Stimulated activated CD4-positive, alpha-beta T cell treated with anti-CD3 and anti-CD28 coated beads, TNF-alpha, amount 100 ng/mL, for 1 hour (primary cell): ENCODE measurements at places on chromosomes 2 and 18.

- DNase-seq, result no peak
These were observed 649 bp upstream of the CLIP4 start for GRCh38 chr2:29114586-29114945.

DNA sequence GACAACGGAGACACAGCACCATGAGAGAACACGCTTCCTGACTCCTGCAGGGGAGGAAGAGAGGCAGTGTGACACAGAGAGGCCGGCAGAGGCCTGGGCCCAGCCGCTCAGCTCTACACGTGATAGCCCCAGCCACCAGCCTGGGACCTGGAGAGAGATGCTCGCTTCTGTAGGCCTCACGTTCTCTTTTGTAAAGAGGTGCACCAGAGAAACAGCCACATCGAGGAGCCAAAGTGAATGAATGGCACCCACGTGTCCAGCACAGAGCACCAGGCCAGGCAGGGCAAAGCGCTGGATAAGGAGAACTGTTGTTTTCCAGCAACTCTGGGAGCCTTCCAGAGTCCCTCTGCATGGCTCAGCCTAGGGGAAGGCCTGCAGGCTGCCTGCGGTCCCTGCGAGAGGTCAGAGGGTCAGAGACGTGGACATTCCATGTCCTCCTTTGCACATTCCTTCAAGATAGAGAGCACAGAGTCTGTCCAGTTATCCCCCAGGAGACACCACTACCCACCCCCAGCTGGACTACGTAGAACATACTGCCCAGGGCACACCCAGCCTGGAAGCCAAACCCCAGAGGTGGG is 14.2 kb downstream of the LIMS2 start:
- no peak for DNase-seq

DNA sequence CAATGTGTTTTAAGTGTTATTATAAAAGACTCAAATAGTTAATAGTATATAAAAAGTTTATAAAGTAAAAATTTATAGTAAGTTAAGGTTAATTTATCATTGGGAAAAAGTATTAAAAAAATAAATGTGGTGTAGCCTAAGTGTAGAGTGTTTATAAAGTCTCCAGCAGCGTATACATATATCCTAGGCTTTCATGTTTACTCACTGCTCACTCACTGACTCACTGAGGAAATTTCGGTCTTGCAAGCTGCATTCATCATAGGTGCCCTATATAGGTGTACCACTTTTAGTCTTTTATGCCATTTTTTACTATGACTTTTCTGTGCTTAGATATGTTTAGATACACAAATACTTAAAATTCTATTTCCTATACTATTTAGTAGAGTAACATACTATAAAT is 866.0 kb downstream of the CBLN2 start:
- no peak for DNase-seq

GRCh38 chr2:212114489-212114888 is 424.1 kb downstream of the ERBB4 start:
- no peak for DNase-seq

DNA sequence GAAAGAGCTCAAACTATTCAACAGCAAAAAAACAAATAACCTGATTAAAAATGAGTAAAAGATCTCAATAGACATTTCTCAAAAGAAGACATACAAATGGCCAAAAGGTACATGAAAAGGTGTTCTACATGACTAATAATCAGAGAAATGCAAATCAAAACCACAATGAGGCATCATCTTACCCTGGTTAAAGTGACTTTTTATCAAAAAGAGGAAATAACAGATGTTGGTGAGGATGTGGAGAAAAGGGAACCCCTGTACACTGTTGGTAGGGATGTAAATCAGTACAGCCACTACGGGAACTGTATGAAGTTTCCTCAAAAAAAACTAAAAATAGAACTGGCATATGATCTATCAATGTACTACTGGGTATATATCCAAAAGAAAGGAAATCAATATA is 39.8 kb upstream of the TMEM163 start:
- no peak for DNase-seq

- DNase-seq, result no peak
These were observed 99.8 kb upstream of the NEUROD1 start for GRCh38 chr2:181780047-181780651.

- DNase-seq, result no peak
These were observed 45.1 kb downstream of the ST6GAL2 start for GRCh38 chr2:106840818-106841217.

DNA sequence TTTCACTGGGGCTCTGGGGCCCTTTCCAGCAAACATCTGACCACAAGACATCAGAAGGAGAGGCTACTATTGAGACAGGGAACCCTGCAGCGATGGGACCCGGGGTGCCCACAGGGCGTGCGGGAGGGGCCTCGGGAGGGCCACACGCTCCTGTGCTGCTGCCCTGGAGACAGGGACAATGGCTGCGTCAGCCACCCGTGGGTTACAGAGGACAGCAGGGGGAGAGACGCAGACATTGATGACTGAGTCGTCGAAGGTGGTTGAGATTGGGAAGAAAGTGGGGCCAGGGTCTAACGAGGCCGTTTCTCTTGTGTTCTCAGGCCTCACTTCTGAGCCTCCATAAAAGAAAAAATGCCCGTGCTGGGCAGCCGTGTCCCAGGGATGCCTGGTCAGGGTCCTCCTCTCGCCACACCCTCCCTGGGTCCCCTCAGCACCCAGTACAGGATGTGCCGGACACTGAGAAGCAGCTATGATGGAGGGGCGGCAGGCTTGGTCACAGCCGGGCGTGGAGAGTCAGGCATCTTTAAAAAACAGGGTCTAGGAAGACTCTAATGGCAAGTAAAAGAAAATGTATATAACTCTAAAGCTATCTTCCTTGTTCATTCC is 73.9 kb downstream of the NDUFA10 start:
- DNase-seq, result no peak

DNA sequence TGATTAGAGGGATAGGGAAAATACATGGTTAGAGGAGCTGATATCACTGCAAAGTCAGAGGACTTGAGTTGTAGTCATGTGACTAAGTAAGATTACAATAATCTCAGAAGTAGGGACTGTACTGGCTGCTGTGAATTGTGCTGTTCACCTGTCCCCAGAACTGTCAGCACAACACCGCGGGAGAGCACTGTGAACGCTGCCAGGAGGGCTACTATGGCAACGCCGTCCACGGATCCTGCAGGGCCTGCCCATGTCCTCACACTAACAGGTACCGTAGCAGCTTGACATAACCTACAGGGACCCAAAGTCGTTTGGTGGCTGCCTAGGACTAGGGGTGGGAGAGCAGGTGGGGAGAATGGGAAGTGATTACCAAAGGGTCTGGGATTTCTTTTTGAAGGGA is 132.8 kb upstream of the TTC39C start:
- DNase-seq, result no peak

- DNase-seq, result no peak
These were observed 149.1 kb upstream of the MGAT5 start for GRCh38 chr2:134104754-134105153.
